ENCODE measurements at places on chromosomes 12 and 14. TPM values are rescaled to one million over a fixed set of nuclear protein-coding genes. Genes with fewer than 3 reads are reported as not detected.

CD69 gene
- 32.5 TPM for total RNA-seq

RTL1 gene
- not detected for total RNA-seq

HOXC12 gene
- not detected for total RNA-seq

- DNase-seq = no peak
Observed at GRCh38 chr12:106954462-106955376, 988 bp upstream of the TMEM263 start.

- no peak for DNase-seq
Observed at GRCh38 chr14:45793081-45793480, 540.1 kb upstream of the MIS18BP1 start.

GRCh38 chr12:84913129-84913515 is 523 bp upstream of the SLC6A15 start:
- DNase-seq = no peak

DNA sequence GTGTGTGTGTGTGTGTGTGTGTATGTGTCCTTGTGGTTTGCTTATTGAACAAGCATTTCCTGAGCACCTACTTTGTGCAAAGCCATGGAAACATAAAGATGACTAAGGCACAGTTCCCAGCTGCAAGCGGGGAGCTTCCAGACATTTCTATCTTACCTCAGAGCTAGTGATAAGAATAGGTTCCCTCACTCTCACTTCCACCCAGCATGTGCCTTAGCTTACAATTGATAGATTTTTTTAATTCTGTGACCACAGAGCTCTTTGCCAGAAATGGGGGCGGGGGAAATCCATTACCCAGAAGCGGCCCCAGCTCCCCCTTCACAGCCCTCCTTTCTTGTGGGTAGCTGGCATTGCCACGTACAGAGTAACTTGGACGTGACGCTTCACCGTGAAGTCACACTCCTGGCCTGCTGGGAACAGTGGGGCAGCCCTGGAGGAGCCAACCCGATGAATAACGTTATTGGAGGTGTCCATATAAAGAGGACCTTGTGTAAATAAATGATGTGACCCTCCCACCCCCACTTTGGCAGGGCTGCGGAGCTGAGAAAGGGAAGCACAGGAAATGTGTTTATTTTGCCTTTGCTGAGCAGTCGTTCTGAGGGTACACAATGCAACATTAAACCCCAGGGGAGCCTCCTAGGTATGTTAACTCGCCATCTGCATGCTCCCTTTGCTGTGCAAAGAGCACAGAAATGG is 238.9 kb downstream of the CHST11 start:
- peak; percentile 47 for DNase-seq

GRCh38 chr12:96187956-96188355 is 6.2 kb upstream of the ELK3 start:
- no peak for DNase-seq

GRCh38 chr12:128627659-128628058 is 196.1 kb downstream of the SLC15A4 start:
- DNase-seq = no peak

- no peak for DNase-seq
Observed at GRCh38 chr14:79570648-79571047, 640.7 kb downstream of the DIO2 start.

Data from glomerular endothelial cell (primary cell).